ENCODE measurements at places on chromosomes 2 and 18.

GRCh38 chr2:122168799-122169198 is 413.3 kb downstream of the TSN start:
- no peak for DNase-seq

GRCh38 chr18:44791520-44791919 is 110.8 kb downstream of the SETBP1 start:
- DNase-seq, result no peak

GRCh38 chr2:63667132-63667700 is 78.5 kb downstream of the MDH1 start:
- DNase-seq, result no peak

GRCh38 chr2:66563473-66563872 is 128.5 kb downstream of the MEIS1 start:
- no peak for DNase-seq

DNA sequence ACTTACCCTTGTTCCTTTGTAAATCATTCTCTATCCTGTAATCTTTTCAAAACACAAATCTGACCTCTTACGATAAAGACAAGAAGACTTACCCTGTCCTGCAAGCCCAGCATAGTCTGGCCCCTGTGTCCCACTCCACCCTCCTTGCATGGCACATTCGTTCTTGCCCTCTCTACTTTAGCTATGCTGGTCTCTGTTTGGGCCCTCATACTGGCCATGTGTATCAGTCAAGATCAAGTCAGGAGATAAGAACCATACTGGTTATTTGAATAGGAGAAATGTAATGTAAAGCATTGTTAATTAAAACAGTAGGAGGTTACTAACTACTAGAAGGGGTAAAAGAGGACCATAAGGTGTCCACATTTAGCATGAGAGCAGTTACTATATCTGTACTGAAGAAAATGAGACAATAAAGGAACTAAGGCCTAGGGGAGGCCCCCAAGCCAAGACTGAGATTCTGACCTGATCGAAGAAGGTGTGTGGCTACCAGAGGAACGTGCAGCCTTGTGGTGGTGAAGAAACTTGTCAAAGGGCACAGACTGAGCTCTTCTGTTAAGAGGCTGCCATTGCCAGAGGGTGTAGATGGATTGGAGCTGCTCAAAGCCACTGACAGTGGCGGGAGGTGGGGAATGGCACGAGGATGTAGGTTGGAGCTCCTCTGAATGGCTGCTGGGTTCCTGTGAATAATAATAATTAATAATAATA is 80.8 kb downstream of the KCTD18 start:
- no peak for DNase-seq

DNA sequence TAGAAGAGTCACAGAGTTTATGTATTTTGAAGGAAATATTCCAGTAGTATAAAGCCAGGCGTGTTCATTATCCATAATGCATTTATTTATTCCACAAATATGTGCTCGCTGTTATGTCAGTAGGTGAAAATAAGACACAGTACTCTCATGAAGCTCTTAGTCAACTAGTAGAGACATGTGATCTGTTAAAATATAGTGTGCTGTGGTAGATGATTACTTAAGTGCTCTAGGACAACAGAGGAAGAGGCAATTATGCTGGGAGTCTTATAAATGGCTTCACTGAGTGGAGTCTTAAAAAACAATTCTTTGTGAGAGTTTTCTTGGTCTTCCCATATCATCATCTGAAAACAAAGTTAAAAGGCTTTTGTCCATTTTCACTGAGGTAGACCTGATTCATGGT is 457.3 kb downstream of the XIRP2 start:
- DNase-seq, result no peak

GRCh38 chr2:173050684-173051083 is 25.0 kb upstream of the MAP3K20 start:
- no peak for DNase-seq

DNA sequence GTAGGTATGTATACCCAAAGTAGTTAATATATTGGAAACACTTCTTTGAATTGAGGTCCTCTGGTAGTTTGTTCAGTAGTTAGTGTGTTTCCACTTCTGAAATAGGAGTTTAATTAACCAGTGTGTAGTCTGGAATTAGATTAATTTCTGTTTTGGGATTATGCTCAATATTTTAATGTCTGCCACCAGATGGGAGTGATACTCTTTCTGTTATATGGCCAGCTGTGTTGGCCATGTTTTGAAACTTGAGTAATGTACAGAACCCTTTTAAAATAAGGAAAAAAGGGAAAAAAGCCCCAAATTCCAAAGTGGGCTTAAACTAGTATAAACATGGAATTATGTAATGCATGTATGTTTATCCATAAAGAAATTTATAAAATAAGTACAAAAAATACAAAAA is 147.7 kb downstream of the CTNNA2 start:
- no peak for DNase-seq

GRCh38 chr2:216851486-216852090 is 8.3 kb downstream of the TNP1 start:
- no peak for DNase-seq

DNA sequence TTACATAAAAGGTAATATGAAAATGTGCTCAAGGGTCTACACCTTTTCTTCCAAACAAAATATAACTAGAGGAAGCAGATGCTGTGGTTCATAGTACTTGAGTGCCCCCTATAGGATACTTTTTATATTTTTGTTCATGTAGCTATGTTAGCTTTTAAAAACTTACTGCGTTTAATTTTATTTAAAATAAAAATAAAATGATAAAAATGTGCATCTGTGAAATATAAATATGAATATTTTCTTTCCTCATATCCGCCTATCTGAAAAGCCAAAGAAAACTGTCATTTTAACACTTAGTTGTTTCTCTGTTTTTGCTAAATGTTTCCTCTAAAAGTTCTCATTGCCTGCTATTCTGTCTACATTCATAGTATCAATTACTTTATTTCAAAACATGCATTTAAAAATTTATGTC is 9.6 kb upstream of the LRP1B start:
- no peak for DNase-seq

DNA sequence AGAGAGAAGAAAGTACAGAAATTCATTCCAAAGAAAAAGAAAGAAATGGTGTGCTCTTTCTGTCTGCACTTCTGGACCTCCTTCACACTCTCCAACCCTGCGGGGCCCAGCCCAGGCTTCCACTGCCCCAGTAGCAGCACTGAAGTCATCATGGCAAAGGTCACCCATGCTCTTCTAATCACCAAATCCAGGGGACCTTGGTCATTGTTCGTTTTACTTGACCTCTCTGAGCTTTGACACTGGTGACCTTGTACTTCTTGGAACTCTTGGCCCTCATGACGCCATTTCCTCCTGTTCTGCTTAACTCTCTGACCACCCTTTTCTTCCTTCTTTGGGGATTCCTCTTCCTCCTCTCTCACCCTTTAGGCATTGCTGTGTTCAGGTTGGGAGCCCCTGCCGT is 105.6 kb downstream of the SMAD7 start:
- DNase-seq, result no peak

DNA sequence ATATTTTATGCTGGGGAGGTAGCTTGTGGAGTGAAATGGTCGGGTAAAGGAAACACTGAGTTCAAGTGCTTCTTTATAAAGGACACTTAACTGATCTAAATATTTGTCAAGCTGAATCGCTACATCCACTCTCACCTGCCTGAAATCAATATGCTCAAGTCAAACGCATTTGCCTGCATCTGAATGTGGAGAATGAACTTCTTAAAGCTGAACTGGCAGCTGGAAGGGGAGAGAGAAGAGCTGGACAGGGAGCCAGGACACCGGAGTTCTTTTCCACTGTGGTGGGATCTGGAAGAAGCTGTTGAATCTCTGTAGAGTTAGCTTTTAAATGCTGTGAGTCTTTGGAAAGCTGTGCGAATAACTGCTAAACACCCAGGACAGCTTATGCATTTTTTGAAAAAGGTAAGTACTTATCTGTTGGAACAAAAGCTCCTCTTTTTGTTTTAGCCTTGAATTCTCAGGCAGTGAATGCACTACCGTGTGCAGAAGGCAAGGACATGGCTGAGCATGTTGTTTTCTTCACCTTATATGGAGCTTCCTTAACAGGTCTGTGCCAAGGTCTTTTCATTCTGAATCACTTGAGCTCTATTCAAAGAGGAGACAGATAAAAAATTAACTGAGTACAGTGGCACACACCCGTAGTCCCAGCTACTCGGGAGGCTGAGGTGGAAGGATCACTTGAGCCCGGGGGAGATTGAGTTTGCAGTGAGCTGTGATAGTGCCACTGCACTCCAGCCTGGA is 74.2 kb upstream of the KLF7 start:
- no peak for DNase-seq

- DNase-seq, result no peak
These were observed 24.5 kb downstream of the ZEB2 start for GRCh38 chr2:144495227-144496091.

GRCh38 chr2:234139755-234140154 is 89.3 kb downstream of the SPP2 start:
- no peak for DNase-seq

DNA sequence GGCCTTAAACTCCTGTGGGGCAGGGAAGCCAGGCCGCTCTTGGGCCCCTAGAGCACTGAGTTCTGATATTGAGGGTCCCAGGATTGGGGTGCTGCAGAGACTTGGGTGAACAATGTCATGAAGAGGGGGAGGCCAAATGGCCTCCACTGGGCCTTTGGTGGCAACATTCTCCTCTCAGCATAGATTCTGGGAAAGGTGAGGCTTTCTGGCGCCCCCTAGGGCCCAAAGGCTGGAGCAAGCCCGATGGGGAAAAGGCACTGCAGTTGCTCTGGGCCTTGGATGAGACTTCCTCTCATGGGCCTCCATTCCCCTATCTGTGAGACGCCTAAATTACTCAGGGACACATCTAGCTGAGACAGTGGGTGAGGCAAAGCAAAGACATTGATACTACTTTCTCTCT is 84.8 kb downstream of the ACAA2 start:
- DNase-seq, result no peak

GRCh38 chr2:174902506-174903263 is 102.5 kb downstream of the CHN1 start:
- no peak for DNase-seq

GRCh38 chr18:34493566-34494358 is 216.3 kb upstream of the DTNA start:
- DNase-seq, result no peak

DNA sequence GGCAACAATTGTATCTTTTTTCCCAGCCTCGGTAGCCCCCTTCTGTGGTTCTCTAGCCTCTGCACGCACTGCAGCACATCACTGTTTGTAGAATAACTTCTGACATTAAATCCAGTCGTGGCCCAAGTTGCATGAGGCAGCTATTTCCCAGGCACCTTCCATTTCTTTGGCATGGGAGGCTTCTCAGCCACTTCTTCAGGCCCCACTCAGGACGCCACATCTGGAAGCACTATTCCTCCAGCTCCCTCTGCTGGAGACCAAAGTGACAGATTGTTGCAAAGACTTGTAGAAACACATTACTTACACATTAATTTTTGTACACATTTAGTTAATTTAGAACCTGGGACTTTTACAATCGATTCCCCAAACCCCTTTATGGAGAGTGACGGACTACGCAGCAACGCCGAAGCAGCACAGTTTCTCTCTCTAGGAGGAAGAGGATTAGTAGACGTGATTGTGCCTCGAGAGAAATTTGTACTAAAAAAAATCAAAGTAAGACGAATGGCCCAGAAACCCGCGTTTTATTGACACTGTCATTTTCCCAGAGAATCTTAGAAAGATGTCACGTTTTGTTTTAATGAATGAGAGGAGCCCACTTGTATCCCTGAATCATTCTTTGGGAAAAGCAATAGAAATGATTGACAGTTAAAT is 57.8 kb upstream of the RGPD5 start:
- peak; percentile 83 for DNase-seq

DNA sequence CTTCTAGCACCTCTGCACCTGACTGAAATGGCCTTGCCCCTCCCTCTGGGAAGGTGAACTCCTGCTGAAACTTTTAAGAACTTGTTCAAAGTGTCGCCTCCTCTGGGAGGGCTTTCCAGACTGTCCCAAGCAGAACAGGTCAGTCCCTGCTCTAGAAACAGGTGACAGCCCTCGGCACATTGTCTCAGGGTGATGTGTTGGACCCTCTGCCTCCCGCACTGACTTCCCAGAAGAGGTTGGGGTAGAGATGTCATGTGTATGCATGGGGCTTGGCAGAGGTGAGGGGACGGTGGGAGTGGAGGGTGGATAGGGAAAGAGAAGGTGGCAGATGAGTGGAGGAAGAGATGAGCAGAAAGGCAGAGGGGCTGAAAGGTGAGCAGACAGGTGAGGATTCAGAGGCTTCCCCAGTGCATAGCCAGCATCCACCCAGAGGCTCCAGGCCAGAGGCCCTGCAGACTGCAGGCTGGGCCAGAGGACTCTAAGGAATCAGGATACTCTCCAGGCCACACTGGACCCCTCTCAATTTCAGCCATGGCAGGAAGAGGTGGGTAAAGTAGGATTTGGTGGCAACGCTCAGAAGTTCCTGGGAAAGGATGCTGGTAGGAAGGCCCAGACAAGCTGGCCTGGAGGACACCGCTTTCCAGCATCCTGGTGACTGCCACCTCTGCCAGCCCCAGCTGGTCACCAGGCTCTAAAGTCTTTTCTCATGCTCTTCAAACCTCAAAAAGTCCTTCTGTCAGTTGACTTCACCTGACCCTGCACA is 24.8 kb upstream of the TNS1 start:
- DNase-seq, result no peak

GRCh38 chr18:9353596-9353995 is 19.0 kb downstream of the TWSG1 start:
- DNase-seq, result no peak

DNA sequence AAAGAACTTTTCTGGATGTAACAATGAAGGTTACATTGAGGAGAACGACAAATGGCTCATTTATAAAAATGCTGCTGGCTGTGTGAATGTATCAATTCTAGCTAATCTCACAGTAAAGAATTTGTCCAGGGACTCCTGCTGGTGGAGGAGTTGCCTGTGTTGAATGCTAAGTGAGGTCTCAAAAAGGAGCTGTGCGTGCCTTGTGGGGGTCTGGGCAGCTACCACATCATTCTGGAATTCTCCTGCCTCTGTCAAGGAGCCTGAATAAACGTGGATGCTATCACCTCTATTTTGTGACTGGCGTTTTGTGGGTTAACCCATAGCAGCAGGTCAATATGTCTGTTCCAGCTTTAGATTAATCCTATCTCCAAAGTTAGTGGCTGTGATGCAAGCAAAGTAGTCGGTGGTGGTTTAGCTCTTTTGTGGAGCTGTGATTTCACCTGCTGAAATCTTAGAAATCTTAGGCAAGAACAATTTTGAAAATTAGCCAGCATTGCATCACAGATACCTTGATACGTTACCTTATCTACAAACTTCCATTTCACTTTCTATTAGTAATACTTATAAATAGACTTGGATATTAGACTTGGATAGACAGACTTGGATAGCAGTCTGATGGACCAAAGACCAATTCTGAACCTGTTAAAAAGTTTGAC is 96.8 kb downstream of the MTCL1 start:
- DNase-seq, result no peak

GRCh38 chr2:201909961-201910361 is 103.6 kb downstream of the CDK15 start:
- no peak for DNase-seq

GRCh38 chr2:97664636-97664970 is 759 bp upstream of the ACTR1B start:
- no peak for DNase-seq

All from ascending aorta (tissue), 2 donors.